Stimulated activated CD8-positive, alpha-beta memory T cell treated with anti-CD3 and anti-CD28 coated beads, Interleukin-4, amount 100 ng/mL, for 1 hour (primary cell): ENCODE measurements at places on chromosomes 5 and 9.

DNA sequence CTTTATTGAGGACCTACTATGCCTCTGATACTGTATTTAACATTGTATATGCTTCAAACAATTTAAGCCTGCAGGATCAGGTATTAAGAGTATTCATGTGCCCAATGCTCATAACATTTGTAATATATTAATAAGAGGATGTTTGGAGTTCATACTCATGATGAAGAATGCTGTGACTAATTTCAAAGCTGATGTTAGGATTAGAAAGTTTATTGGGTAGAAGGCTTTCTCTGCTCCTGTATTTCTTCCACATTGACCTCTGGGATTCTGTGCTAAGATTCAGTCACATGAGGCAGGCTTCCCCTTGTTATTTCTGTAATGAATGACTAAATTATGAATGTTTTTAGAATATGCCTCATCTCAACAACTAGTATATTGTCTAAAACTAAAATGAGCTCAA is 456.4 kb downstream of the NFIB start:
- no peak for DNase-seq

GRCh38 chr5:73282383-73282782 is 109.4 kb downstream of the TMEM174 start:
- no peak for DNase-seq

DNA sequence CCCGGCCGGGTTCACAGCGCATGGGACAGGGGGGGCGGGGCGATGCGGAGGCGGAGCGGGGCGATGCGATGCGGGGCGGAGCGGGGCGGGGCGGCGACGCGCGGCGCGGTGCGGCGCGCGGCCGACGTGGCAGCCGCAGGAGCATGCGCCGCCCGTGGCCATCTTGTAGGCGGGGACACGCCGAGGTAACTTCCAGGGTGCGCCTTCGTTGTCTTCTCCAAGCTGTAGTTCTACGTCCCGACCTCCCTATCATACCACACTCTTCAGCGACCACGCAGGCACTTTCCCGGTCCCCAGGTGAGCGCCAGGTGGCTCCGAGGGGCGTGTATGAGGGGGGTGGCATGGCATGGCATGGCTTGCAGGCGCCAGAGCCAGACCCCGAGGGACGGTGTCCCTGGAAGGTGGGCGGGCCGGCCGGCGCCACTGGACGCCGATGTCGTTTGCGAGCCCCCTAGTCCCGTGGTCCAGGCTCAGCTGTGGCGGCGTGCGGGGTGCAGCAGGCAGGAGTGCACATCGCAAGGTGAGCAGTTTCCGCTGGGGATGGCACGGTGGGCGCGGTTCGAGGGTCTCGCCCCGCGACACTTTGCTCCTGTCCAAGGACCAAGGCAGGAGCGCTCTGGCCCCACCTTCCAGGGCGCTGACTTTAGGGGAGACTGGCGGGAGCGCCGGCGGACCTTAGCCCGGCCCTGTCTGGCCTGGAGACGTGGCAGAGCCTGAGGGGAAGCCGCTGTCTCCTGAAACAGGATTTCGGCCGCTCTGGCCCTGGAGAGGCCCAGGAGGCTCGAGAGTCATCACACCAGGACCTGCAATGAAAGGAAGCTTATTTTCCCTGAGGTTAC is at the start of gene PRRC1:
TSS of gene PRRC1 (plus strand) at position 161 of the 839 bp plus-strand sequence. CDS start 5,840 bp downstream, outside the sequence.
- peak; percentile 54 for DNase-seq

- no peak for DNase-seq
These were observed 10.6 kb upstream of the F2RL1 start for GRCh38 chr5:76808141-76808691.

DNA sequence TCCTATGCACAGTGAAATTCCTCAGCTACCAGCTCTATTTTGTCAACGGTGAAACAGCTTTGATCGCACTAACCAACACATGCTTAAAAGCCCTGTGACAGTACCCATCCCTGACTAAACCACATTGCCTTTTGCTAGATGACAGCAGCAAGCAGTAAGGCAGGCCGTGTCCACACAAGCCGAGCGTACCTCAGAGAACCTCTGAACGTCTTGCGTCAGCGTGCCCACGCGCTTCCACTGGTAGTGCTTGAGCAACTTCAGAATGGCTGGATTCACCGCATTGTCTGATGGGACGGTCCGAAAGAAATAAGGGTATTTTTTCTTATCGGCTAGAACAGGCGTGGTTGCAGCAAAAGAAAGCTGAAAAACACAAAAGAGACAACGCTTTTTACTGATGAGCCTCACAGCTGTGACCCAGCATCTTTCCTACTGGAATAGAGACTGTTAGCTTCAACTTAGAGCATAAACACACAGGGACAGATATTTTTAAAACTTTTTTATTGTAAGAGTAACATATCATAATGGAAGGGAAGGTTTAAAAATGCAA is 167.0 kb downstream of the GABBR2 start:
- DNase-seq: no peak

GRCh38 chr9:127380479-127380878 is 16.5 kb upstream of the SLC2A8 start:
- DNase-seq: no peak

GRCh38 chr5:55592388-55593114 is 57.8 kb upstream of the PLPP1 start:
- no peak for DNase-seq

GRCh38 chr9:98765256-98765655 is 31.1 kb downstream of the ANKS6 start:
- no peak for DNase-seq

DNA sequence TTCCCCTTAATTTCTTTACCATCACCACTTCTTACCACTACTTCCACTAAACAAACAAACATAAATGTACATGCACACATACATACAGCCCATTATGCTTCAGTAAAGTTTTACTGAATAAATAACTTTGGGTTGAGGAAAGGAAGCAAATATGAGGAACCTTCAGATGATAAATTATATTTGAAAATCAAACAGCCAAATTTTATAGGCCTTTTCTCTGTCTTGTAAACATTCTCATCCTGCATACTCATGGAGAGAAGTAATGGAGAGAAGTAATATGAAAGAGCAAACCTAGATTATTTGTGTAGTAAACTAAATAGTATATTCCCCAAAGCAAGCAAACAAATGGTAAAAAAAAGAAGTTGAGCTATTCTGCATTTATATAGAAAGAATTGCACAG is 658.3 kb upstream of the RORB start:
- no peak for DNase-seq

DNA sequence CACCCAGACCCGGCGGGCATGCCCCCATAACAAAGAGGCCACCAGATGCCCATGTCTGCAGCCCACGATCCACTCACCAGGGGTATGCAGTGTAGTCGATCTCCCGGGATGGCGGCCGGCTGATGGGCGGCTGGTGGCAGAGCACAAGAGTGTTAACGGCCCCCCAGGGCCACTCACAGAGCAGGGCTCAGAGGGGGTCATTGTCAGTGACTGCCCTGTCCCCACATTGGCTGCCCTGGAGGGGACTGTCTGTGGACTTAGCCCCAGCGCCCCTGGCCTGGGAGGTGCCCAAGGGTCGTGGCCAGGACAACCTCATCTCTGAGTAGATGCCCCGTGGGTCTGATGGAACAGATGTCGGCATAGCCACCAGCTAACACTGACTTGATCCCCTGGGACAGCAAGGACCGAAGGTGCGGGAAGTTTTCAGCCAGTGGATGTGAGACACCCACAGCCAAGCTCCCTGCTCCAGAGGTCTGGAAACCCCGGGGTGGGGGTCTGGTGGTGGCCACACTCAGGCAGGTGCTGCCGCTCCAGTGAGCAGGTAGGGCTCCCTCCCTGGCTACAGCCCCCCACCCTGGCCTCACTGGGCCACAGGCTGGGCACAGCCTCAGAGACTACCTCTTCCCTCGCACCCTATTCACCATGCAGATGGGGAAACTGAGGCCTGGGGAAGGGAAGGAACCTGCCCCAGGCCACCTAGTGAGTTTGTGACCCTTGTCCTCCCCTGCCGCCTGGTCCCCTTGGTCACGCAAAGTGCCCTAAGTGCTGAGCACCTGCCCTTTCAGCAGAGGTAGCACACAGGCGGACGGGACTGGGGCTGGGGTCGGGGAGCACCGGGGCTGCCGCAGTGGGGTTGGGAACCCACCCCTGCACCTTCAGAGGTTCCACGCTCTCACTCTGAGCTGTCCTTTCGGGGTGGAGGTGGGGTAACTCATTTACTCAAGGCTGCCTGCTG is 38.1 kb upstream of the SARDH start:
- DNase-seq: no peak

GRCh38 chr5:36689225-36689624 is 82.8 kb downstream of the SLC1A3 start:
- DNase-seq: no peak

GRCh38 chr5:149424371-149425315 is 45.6 kb upstream of the IL17B start:
- no peak for DNase-seq

- DNase-seq: no peak
These were observed 166.2 kb upstream of the MSX2 start for GRCh38 chr5:174558190-174558589.

DNA sequence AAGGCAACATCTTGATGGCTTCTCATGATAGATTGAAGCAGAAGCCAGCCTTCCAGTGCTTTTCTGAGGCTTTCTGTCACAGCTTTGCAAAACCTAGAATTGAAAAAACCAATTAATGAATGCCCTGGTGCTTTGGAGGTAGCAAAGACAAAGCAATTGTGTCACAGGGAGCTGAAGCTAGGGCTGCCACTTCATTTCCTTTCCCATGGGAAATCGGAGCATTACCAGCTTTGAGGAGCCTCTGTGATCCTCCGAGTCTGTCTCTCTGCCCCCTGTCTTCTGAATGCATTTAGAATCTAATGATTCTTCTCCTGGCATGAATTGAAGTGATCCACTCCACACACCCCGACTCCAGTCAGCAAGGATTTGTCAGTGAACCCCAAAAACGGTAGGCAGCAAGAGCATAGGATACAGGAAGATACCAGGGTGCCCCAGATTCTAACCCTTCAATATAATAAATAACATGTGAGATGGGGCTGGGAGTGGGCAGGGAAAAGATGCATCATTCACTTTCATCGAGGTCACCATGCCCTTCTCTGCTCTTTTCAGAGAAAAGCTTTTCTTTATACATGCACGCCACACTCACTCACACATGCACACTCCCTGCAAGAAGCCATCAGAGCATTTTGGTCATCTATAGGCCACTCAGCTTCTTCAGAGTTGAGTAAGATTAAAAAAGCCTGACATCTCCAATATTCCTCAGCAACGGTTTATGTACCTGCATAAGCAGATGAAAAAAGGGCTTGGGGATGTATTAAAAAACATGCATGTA is 247.7 kb upstream of the ZNF462 start:
- no peak for DNase-seq

- DNase-seq: no peak
These were observed 5.5 kb downstream of the SEPTIN8 start for GRCh38 chr5:132771503-132771998.

GRCh38 chr5:163434401-163434866 is 3.0 kb upstream of the CCNG1 start:
- DNase-seq: no peak
